Epithelial cell of proximal tubule (primary cell): ENCODE measurements at places on chromosomes 11 and 22. TPM values are rescaled to one million over a fixed set of nuclear protein-coding genes. Genes with fewer than 3 reads are reported as not detected.
A peak's percentile ranks its signal among the peaks of the same experiment; 100 is the strongest.

- DNase-seq = no peak
Measured at GRCh38 chr11:95501761-95502266, 270.8 kb upstream of the SESN3 start.

- no peak for DNase-seq
Measured at GRCh38 chr11:66259956-66260355, 8.5 kb upstream of the RAB1B start.

NLRP14 gene
- total RNA-seq = 0.23 TPM in 1 of 2 replicates, not detected in the other

GRCh38 chr11:129620237-129621104 lies 195.2 kb upstream of the TMEM45B start:
- DNase-seq = no peak

SMC1B gene
- total RNA-seq = 0.63 TPM in 1 of 2 replicates, not detected in the other

DNA sequence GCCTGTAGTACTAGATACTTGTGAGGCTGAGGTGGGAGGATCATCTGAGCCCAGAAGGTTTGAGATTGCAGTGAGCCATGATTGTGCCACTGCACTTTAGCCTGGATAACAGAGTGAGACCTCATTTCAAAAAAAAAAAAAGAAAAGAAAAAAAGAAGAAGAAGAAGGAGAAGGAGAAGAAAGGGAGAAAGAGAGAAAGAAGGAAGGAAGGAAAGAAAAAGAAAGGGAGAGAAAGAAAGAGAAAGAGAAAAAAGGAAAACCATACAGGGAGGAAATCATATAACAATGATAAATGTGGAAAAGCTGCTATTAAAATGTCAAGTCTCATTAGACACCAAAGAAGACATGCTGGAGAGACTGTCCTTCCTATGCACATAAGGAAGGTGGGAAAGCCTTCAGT lies 5.7 kb upstream of the PRDM10 start:
- DNase-seq = no peak

GRCh38 chr11:63478896-63479295 lies 12.1 kb downstream of the PLAAT5 start:
- peak; percentile 39 for DNase-seq

GRCh38 chr11:96486890-96487611 lies 97.2 kb downstream of the JRKL start:
- DNase-seq = peak; percentile 13

DNA sequence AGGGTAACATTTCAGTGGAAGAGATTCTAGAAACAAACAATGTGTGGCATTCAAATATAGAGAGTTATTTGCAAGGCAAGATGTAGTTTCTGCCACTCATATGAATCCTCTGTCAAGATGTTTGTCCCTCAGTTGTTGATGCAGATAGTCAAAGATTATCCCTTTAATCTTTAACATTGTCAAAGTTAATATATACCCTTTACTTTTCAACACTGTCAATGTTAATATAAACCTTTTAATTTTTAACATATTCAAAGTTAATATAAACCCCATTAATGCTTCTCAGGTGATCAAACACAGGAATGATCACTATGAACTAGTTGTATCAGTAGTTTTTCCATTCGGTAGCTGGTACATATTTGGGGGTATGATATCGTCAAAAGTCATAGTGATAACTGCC lies 51.9 kb upstream of the PICALM start:
- no peak for DNase-seq

KDM4D gene
- 1.7 and 1.8 TPM in 2 replicates for total RNA-seq

MIOX gene
- not detected in 2 replicates for total RNA-seq

DNA sequence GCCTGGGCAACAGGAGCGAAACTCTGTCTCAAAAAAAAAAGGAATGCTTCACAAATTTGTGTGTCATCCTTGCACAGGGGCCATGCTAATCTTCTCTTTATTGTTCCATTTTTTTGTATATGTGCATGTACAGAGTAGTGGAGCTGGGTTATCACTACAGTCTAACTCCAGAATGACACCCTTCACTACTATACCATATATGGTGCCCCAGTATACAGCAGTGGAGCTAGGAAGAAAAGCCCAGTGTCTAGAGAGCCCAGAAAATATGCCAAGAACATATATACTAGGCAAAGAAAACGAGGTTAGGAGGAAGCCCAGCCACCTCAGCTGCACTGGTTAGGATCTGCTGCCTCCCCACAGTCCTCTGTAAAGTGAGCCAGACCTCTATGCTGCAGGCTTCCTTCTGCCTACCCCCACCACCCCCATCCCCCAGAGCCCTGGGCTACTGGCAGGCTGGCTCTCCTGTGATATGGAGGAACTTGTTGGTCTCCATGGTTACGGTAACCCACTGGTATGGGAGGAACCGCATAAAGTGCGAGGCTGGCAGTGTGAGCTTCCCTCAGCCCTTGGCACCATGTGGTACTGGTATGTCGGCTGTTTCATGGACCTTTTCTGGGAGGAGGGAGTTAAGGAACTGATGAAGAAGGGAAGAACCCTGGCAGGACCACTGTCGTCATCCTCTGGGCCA lies 34.3 kb downstream of the RCOR2 start:
- no peak for DNase-seq

DNA sequence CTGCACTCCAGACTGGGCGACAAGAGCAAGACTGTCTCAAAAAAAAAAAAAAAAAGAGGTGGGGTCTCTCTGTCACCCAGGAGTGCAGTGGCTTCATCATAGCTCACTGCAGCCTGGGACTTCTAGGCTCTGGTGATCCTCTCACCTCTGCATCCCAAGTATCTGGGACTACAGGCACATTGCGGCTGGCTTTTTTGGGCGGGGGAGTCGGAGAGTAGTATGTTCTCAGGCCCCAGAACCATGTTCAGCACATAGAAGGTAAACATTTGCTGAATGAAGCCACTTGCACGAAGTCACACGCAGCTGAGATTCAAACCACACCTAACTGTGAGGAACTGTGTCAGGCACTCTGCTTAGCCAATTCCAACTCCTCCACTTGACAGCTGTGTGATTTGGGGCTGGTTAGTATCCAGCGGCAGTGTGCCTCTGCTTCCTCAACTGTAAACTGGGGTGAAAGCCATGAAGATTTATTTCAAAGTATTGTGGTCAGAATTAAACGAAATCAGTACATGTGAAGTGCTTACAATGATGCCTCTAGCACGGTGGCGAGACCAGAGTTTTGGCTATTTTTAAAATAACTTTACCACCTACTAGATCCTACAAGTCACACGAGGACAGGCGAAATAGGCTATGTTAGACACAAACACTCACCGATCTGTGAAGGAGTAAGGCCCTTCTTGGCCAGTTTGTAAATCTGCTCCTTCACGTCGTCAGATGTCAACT lies 789 bp downstream of the RPS13 start:
- DNase-seq = no peak

DNA sequence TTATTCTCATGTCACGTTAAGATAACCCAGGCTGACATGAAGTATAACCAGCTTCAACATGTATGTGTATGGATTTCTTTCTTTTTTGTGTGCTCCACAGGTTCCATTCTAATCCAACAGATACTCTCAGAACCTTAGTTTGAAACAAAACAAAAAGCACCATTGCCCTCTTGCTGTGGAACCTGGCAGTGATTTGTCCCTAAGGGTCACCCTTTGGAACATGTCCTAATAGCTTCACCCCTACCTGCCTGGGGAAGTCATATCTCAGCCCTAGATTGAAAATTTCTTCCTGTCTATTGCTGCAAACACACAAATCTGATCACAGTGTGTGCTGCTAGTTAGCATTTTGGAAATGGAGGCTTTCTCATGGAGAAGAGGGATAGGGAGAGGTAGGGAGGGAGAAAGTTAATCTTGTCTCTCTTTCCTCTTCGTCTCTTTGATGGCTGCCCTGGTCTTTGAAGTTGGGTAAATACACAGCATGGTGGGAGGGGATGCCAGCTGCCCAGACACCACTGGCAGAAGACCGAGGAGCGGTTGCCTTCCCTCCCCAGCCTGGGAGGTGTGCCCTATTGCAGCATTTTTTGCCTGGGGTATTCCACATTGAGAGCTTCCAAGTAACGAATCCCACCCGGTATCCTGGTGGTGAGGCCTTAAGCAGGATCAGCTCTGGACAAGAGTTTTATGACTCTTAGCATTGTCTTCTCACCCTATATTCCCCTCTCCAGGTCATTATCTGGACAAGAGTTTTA lies 11.6 kb upstream of the CADM1 start:
- DNase-seq = no peak
